ENCODE measurements at places on chromosomes 3 and 15. TPM values are rescaled to one million over a fixed set of nuclear protein-coding genes. Genes with fewer than 3 reads are reported as not detected.

GRCh38 chr3:117719316-117719926 lies 1009.8 kb downstream of the TUSC7 start:
- no peaks in the 10 kb centered on the region for H3K4me1 ChIP-seq
- peaks cover 3% of the 10 kb centered on the region for H3K27me3 ChIP-seq
- DNase-seq, result peak; percentile 45
- no peak overlapping the region for H3K27ac ChIP-seq
- no peaks in the 10 kb centered on the region for H3K36me3 ChIP-seq

NEIL1 gene
- total RNA-seq, result 29.5 TPM

DNA sequence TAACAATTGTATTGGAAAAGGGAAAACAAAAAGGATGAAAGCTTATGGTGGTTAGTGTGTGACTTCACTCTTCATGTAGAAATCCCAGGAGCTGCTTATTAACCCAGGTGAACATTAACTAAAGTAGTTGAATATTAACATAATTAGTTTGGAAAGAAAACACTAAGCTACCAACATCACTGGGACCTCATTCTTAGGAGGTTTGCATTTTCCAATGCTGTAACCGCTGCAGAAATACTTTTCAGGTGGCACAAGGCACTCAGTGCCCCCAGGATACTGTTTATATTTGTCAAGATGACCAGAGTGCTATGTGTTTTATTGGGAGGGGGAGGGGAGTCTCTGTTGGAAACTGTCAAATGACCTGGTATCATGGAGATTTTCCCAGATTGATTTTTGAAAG lies 25.9 kb upstream of the VILL start:
- no peak for DNase-seq
- no peak overlapping the region for H3K27ac ChIP-seq
- H3K36me3 ChIP-seq, result no peaks in the 10 kb centered on the region
- H3K27me3 ChIP-seq, result no peaks in the 10 kb centered on the region

ADIPOQ gene
- not detected for total RNA-seq

VIPR1 gene
- 3.8 TPM for total RNA-seq

Data from endothelial cell of umbilical vein (primary cell).